ENCODE measurements at places on chromosomes 16 and 17.
A peak's percentile ranks its signal among the peaks of the same experiment; 100 is the strongest.

DNA sequence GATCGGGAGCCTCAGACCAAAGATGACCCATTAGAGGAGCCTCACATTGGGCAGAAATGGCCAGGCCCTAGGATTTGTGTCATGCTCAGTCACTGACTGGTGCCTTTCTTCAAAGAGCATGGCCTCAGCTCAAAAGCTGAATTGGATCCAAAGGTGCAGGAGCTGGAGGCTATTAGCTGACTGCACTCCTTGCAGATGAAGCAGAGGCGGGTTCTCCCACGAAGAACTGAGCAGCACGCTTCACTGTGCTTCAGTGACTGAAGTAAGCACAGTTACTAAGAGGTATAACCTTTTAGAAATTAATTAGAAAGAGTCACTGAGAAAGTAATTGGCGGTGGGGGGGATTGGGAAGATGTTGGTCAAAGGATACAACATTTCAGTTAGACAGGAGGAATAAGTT is 18.7 kb upstream of the COX10 start:
- DNase-seq: no peak

- no peak for DNase-seq
These were observed 41.1 kb downstream of the NDEL1 start for GRCh38 chr17:8476741-8477140.

- no peak for DNase-seq
These were observed 107.2 kb upstream of the TMEM97 start for GRCh38 chr17:28211811-28212210.

GRCh38 chr17:7443499-7444485 is 1.1 kb upstream of the CHRNB1 start:
- no peak for DNase-seq

GRCh38 chr16:12544477-12545296 is 259.0 kb downstream of the CPPED1 start:
- DNase-seq: no peak

- no peak for DNase-seq
These were observed 7.8 kb downstream of the PLCG2 start for GRCh38 chr16:81786868-81787267.

DNA sequence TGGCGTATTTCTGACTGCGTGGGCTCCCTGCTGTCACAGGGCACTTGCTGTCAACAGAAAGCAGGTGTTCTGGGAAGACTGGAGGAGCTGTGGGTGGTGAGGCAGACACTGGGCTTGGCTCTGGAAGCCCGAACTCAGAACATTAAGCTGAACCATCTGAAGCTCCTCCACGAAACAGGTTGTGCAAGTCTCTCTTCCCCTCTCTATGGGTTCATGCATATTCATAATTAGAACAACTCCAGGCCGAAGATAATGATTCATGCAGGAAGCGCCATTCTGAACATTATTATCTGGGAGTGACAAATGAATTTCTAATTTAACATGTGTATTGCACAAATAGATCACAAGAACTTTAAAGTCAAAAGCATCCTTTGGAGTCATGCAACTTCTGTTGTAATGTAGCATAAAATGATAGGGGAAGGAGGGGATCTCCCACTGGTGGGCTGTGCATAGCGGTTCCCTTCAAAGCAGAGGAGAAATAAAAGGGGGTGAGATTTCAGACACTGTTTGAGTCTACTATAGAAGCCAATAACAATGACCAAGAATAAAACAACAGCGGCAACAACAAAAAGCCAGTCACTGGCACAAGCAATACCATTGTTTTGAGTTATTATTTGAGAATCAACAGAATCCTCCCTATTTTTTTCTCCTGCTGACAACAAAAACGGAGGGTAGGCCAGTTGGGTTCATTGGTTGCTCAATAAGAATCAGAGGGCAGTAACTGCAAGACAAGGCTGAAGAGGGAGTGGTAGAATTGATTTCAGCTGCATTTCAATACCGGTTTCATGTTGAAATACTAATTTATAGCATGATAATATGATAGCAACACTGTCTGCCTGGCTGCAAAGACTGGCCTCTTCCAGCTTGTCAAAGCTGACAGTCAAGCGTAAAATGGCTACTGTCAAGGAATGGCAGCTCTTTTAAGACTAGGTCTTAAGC is 407.3 kb downstream of the XYLT1 start:
- DNase-seq: no peak

DNA sequence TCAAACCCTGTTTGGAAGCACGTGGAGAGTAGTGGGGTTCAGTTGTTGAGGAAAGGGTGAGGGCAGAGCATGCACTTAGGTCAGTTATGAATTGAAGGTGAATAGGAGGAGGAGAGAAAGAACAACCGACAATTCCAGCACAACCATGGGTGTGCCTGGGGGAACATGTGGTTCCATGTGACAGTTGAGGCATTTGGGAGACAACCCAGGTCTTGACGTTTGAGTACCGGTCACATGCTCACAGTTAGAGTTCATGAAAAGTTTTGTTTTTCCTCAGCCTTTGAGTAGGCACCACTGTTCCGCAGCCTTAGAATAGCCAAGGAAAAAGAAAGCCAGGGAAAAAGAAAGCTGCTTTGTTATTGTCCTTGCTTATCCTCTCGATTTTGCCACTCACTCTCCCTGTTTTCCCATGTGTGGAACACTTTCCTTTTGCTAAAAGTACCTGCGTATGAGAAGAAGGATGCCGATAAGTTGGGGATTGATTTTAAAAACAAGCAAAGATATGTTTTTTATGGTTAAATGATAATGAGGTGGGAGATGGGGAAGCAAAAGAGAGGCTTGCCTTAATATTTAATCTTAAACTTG is 25.6 kb upstream of the ABCC11 start:
- DNase-seq: no peak

DNA sequence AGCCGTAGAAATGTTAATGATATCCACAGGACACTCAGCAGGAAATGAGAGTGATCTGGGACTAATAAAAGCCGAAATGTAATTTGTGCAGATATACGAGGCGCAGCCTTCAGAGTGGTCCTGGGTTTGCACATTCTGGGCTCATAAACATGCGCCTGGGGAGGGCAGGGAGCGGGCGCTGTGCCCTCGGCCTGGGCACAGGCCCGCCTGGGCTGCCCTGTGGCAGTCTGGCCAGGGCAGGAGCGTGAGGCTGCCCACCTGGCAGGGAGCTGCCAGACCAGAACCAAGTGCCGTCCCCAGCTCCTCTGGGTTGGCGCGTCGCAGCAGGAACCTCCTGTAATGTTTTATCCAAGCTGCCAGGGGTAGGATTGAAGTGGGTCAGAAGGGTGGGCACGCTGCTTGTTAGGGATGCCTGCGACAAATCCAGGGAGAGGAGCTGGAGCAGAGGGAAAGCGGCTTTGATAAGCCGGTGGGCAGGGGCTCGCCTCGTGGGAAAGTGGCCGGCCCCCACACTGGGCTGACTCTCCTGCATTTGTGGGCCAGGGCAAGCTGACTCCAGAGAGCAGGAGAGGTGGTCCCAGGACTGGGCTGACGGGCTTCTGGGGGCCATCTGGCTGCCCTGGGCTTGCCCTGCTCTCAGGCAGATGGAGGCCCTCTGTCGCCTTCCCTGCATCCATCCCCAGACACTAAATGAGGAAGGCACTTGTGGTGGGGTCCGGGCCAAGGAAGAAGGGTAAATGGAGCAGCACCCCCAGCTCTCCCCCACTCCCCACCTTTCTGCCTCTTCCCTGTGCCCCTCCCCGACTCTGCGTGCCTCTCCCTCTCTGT is 45.9 kb downstream of the SREBF1 start:
- no peak for DNase-seq

GRCh38 chr16:67244387-67245185 is 2.7 kb downstream of the FHOD1 start:
- DNase-seq: peak; percentile 66

DNA sequence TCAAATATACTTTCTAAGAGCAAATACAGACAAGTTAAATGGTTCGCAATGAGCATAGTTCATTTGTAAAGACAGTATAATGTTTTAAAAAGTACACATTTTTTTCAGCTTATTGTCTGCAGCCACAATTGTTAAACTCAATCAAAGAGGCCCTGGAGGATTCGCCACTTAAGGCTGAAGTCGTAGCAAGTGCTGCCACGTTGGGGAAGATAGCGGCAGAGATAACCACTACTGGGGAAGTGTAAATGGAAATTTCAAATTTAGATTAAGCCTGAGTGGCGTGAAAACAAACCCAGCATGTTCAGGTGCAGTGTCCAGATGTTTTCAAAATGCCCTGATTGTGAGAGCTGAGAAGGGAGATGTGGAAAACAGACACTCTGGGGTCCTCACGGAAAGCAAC is 8.4 kb downstream of the PMP22 start:
- no peak for DNase-seq

- DNase-seq: no peak
These were observed 35.3 kb upstream of the RAI1 start for GRCh38 chr17:17645961-17646360.

DNA sequence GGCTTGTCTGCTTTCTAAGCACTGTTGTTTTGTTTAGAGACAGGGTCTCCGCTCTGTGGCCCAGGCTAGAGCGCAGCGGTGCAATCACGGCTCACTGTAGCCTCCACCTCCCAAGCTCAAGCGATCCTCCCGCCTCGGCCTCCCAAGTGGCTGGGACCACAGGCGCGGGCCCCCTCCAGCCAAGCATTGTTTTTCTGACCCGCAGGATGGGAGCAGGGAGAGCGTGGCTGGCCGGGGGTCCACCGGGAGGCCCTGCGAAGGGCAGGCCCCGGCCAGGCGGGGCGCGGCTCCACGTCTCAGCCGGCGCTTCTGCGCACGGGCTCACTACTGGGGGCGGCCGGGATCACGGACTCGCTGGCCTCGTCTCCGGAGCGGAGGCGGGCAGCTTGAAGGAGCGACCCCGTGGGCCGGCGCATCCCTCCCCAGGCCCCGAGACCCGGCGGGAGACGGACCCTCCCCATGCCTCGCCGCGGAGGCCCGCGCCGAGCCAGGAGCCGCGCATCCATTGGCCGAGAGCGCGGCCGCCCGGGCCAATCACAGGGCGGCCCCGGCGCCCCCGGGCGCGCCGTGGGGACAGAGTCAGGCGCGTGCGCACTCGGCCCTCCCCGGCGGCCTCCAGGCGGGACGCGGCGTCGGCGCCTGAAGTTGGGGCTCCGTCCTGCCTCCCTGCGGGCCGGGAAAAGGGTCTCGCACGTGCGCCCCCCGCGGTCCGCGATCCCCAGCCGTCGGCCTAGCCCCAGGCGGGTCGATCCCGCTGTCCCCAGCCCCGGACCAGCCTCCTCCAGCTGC is 24.9 kb downstream of the ACTG1 start:
- peak; percentile 88 for DNase-seq

GRCh38 chr16:58001781-58002415 is 691 bp downstream of the USB1 start:
- peak; percentile 7 for DNase-seq

DNA sequence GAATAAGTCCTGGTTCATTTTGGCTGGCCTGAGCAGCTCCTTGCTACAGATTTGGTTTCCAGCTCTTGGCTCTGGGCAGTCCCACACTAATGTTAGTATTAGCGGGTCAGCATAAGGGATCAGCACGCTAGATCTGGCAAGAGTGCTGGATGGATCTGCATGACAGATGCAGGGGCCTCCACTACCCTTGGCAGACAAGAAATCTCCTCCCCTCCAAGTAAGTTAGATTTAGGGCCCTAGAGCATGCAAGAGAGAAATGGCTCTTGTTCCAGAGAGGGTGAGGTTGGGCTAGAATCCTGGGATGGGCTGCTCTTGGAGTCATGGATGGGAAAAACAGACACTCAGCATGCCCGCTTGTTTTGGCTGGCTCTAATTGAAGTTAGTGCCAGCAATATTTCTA is 414.3 kb downstream of the RBFOX1 start:
- DNase-seq: peak; percentile 70

- DNase-seq: no peak
These were observed 102.2 kb upstream of the HLF start for GRCh38 chr17:55162556-55162946.

DNA sequence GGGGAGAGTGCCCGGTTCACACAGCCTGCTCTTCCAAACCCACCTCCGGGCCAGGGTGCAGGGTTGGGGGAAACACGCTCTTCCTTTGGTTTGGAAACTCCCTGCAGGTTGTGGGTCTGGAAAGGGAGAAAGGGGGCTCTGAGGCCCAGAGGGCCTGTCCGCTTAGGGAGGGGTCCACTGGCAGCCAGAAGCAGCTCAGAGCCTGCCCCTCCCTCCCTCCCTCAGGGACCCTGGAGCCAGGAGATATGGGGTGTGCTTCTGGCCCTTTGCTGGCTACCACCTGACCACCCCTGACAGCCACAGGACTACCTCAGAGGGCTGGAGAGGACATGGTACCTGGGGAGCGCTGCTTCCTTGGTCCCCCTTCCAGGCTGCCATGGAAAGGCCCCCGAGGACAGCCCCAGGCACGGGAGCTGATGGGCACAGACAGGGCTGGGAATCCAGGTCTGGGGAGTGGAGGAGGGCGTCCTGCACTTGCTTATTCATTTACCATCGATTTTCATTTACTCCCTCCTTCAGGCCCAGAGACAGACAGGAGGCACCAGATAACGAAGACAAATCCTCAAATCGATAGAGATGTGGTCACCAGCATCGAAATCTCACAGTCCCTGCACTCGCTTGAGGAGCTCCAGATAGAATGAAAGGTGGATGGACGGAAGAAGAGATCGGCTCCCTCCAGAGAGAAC is 48.4 kb upstream of the DOC2B start:
- no peak for DNase-seq

DNA sequence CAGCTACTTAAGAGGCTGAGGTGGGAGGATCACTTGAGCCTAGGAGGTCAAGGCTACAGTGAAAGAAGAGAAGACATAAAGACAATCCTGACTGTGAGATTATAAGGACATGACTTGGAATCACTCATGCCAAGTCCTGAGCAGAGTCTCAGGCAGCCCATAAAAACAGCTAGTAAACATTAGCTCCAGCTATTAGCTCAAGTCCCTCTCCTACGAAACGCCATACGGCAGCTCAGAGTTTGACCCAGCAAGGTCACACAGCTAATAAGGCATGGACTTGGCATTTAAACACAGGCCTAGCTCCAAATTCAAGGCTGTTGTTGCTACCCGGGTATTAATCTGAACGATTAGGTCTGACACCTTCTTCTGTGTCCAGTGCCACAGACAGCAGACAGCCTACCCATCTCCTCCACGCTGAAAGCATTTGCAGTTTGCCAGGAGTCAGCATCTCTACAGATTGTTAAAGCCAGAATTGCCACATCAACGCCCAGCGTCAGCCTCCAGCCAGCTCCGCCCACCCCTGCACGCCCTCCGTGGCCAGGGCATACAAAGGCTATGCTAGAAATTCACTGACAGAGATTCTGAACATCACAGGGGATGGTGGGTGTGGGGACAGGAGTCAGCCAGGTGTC is 9.9 kb upstream of the TMEM114 start:
- no peak for DNase-seq

GRCh38 chr17:19339341-19339815 is 23.1 kb downstream of the B9D1 start:
- no peak for DNase-seq

GRCh38 chr16:11869353-11870228 is 18.2 kb upstream of the RSL1D1 start:
- no peak for DNase-seq
